Activated T-helper 1 cell treated with anti-CD3 and anti-CD28 coated beads, Interleukin-2, amount 50 U/mL, for 16 hours (primary cell): ENCODE measurements at places on chromosomes 11 and 22.

DNA sequence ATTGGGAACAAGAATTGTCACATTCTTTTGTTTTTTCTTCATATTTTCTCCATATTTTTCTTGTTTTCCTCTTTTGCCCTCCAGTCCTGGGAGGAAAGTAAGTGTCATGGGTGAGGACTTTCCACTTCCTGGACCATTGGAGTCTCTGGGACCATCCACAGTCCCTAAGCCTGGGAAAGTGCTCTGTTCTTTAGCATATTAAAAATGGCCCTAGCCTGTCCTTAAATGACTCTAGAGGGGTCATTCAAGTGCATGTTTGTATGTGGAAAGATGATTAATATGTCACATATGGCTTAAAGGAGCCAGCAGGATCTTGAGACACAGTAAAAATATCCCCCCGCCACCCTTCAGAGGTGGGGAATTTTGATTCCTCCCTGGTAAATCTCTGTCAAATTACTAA lies 20.1 kb upstream of the SCGB1D1 start:
- no peak for DNase-seq

GRCh38 chr11:115501502-115501892 lies 2.7 kb downstream of the CADM1 start:
- no peak for DNase-seq

DNA sequence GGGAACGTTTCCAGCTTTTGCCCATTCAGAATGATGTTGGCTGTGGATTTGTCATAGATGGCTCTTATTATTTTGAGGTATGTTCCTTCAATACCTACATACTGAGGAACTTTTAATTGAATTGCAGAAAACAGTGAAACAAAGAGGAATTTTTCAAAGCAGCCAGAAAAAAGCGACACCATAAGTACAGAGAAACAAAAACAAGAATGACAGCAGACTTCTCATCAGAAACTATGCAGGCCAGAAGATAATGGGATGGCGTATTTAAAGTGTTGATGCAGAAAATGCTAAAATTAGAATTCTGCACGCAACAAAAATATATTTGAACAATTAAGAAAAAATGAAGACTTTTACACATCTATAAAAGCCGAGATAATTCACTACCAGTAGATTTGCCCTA lies 95.4 kb upstream of the TIMP3 start:
- no peak for DNase-seq

- no peak for DNase-seq
Observed at GRCh38 chr11:87031433-87032170, 6.1 kb upstream of the TMEM135 start.

GRCh38 chr22:44519886-44520285 lies 21.9 kb upstream of the RTL6 start:
- no peak for DNase-seq

DNA sequence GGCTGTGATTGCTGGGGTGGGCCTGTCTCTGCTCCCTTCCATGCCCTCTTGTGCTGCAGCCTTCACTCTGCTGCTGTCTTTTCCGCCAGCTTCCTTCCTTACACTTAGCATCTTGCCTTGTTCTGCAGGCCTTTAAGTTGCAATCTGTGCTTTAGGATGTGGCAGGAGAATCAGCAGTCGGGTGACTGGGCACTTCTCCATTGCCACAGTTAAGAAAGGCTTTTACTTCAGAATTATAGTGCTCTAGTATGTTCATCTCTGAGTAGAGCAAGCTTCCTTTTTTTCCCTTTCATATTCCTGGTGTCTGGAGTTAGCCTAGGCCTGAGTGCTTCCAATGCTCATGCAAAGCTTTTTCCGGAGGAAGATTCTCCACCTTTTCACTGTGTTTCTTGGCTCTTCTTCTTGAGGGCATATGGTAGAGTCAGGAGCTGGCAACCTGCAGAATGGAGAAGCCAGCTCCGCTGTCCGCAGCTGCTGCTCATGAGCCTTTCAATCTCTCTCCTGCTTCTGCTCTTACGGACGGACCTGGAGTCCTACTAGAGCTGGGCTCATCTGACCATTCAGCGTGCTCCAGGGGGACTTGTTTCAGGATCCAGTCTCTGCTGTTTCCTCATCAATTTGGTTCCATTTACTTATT lies 20.2 kb downstream of the PPP6R2 start:
- DNase-seq, result no peak

DNA sequence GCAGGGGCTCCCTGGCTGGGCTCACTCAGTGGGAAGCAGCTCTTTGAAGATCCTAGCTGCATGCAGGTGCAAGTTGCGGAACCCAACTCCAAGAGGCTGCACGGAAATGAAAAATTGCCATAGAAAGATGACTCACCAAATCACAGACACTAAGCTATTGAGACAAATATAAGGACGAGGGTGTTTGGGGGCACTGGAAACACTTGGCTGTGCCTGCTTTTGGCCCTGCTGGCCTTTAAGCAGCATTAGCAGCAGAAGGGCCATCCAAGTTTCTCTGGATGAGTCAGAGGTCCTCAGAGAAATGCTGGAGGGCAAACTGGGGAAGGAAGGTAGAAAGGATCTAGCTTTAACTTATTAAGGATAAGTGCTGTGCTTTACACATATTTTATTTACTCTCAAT lies 282.3 kb downstream of the KIRREL3 start:
- DNase-seq, result no peak

GRCh38 chr22:23305922-23306374 lies 125.6 kb downstream of the BCR start:
- no peak for DNase-seq

DNA sequence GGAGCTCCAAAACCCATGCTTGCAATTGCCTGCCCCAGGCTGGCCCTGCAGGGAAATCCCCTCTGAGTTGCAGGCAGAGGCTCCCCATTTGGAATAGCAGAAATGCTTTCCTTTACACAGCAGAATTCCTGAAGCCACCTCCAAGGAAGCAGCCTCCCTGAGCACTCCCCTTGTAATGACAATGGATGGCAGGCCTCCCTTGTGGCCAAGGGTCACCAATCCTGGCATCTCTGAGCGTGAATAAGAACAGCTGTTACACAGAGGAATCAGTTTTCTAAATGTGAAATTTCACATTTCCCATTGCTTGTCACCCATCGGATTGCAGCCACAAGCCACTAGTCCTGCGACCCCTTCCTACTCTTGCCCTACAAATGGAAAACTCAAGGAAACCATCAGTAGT lies 107.6 kb downstream of the GALNT18 start:
- no peak for DNase-seq

GRCh38 chr11:16367252-16367651 lies 10.9 kb upstream of the SOX6 start:
- DNase-seq, result no peak

DNA sequence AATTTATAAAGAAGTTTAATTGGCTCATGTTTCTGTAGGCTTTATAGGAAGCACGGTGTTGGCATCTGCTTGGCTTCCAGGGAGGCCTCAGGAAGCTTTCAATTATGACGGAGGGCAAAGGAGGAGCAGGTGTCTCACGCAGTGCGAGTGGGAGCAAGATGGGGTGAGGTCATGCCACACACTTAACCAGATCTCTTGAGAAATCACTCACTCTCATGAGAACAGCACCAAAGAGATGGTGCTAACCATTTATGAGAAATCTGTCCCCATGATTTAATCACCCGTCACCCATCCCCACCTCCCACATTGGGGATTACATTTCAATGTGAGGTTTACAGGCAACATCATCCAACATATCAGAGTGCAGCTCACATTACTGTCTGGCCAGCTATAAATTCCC lies 103.5 kb downstream of the ARHGAP8 start:
- DNase-seq, result no peak

DNA sequence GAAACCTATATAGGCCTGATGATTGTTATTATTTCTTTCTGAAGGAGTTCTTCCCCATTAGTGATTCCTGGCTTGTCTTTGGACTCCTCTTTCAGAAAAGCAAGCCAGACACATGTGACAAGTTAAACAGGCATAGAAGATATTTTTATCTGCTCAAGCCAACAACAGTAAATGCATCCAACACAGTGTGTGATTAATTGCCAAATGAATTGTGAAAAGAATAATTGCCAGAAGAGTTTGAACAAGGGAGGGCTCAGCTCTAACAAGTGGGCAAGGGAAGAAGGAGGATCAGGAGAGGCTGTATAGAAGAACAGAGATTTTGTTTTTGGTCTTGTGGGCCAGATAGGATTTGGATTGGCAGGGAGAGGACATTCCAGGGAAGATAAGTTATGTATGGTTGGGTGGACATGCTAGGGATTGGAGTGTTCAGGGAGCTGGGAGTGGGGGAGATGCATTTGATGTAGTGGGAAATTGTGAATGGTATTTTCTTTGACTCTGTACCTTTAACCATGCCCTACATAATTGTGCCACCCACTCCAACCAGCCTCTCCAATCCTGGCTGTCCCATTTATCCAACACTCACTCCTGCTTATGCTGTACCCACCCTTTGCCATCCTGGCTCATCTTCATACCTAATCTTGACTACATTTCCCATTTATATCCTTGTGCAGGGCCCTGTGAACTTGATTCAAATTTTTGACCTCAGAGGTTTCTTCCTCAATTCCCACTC lies 172.8 kb downstream of the RRAS2 start:
- no peak for DNase-seq

DNA sequence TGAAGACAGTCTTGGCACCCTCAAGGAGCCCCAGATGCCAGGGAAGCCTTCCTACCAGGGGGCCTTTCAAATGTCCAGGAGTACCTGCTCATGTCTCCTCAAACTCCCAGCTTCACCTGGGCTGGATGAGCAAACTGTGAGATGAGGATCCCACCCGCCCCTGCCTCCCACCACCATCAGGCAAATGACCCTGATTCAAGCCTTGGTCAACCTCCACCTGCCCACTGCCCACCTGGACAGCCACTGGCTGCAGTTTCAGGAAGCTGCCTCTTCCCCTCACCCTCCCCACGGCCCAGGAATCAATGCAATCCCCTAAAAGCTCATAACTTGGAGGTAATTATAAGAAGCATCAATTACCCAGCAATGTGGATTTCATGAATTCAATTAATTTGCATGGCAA lies 122.7 kb downstream of the BUD13 start:
- DNase-seq, result no peak

GRCh38 chr11:20601221-20601914 lies 2.0 kb downstream of the SLC6A5 start:
- no peak for DNase-seq

- no peak for DNase-seq
Observed at GRCh38 chr22:27723158-27723557, 78.4 kb downstream of the MN1 start.

DNA sequence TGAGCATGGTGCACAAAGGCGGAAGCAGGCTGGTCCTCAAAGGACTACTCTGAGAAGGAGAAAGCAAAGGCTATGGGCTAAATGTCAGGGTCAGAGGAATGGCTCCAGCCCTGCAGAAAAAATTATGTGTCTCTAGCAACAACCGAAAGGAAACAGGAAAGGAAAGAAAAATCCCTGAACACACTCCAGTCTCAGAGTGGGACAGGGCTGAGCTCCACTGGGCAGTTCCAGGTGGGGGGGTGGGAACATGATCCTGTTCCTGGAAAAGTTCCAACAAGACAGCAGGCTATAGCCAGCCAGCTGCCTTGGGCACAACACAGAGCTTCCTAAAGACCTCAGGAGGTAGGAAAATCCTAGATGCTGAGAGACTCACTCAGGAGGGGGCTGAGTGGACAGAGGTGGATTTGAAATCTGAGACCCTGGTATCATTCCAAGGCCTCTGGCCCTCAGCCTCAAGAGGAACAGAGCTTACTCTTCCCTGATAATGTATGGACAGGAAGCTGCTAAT lies 1088.2 kb downstream of the TBC1D22A start:
- DNase-seq, result no peak

DNA sequence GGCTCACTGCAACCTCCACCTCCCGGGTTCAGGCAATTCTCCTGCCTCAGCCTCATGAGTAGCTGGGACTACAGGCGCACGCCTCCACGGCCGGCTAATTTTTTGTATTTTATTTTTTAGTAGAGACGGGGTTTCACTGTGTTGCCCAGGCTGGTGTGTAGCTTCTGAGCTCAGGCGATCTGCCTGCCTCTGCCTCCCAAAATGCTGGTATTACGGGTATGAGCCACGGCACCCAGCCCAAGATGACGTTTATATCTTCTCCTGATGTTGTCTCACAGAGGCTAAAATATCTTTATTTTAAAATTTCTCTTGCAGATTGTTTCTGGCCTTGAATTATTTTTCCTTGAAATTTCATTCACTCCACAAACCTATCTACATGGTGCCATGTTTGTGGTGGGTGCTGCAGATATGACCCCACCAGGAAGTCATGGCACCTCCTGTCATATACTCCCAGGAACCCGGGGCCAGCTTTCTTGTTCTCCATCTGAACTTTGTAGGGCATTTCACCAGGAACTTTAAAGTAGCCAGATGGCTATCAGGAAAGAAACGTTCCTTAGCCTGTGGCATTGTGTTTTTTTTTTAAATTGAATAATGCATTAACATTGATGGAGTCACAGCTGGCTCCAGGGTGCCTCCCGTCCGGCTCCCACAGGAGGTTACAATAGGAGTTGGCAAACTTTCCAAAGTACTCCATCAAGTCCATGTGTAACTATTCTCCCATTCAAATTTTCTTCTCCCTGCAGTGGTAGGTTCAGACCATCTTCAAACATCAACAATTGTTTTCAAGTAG lies 42.0 kb upstream of the LIPT2 start:
- DNase-seq, result no peak

DNA sequence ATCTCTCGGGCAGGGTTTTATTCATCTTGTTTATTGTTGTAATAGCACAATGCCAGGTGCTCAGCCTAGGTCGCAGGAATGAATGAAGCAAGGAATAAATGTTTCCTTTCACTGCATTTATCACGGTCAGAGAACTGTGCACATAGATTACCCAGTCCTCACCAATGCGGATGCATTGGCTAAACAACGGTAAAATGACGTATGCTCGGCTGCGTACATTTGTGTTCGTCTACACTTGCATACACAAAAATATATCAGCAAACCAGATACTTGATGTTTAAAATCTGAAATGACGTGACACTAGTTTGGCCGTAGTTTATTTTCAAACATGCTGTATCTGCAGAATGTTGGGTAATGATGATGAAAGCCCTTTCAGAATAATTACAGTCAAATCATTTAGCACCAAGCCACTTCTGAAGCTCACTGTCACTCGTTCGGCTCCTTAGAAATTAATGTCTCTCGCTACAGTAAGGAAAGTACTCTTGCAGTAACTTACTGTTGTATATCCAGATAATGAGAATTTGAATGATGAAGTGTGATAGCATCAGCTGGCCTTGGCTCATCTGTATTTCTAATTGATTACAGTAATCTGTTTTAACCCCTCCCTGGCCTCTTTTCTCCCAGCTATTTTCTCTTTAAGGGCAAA lies 268.9 kb downstream of the LRRC4C start:
- DNase-seq, result no peak

- no peak for DNase-seq
Observed at GRCh38 chr11:109960831-109961230, 132.4 kb upstream of the ZC3H12C start.

DNA sequence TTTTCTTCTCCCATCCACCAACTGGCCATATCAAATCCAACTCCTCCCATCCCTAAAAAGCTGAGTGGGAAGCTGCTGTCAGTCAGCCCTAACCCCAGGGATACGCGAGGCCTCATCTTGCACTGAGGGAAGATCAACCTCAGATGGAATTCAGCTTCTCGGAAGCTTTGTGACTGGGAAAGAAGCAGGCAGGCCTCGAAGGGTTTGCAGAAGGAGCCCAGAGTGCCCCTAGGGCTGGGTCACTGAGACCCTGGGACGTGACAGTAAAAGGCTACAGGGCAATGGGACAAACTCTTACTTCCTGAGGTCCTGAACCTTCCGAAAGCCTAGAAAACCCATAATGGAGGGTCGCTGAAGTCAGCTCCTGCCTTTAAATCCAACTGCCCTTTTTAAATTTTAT lies 34.4 kb upstream of the NNMT start:
- DNase-seq, result no peak
